ENCODE measurements at places on chromosomes 2 and 18.

DNA sequence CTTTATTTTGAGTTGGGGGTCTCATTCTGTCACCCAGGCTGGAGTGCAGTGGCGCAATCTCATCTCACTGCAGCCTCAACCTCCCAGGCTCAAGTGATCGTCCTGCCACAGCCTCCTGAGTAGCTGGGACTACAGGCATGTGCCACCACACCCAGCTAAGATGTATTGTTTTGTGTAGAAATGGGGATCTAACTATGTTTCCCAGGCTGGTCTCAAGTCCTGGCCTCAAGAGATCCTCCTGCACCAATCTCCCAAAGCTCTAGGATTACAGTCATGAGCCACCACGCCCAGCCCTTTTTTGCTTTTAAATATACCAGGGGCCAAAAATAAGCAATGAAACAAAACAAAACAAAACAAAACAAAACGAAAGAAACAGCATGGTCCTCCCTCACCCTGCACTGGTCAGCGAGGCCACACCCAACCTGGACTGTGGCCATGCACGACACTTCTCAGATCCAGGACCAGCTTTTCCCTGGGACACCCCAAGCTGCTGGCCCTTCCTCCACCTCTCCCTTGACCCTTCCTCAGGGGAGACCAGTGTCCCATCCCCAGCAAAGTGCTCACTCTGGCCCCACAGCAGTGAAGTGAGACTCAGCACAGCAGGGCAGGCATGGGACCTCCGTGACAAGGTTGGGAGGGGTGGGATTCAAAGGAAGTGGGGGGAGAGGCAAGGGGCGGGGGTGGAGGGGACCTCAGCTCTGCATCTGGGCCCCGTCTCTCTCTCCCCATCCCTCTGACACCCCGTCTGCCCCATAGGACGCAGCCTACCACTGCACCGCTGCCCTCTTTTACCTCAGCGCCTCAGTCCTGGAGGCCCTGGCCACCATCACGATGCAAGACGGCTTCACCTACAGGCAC, 23.5 kb downstream of the MAL start:
- no peak for DNase-seq
- H3K4me1 ChIP-seq, result no peaks in the 10 kb centered on the region
- H3K36me3 ChIP-seq, result no peaks in the 10 kb centered on the region
- H3K4me3 ChIP-seq, result no peak overlapping the region

- no peak overlapping the region for H3K27ac ChIP-seq
- H3K36me3 ChIP-seq, result no peaks in the 10 kb centered on the region
- no peaks in the 10 kb centered on the region for H3K27me3 ChIP-seq
- DNase-seq, result no peak
- no peak overlapping the region for H3K4me3 ChIP-seq
Measured at GRCh38 chr2:8159966-8160603, 521.8 kb upstream of the ID2 start.

- no peaks in the 10 kb centered on the region for H3K27me3 ChIP-seq
- DNase-seq, result no peak
- no peaks in the 10 kb centered on the region for H3K36me3 ChIP-seq
- no peaks in the 10 kb centered on the region for H3K4me1 ChIP-seq
Measured at GRCh38 chr2:105588581-105588980, 156.1 kb upstream of the NCK2 start.

DNA sequence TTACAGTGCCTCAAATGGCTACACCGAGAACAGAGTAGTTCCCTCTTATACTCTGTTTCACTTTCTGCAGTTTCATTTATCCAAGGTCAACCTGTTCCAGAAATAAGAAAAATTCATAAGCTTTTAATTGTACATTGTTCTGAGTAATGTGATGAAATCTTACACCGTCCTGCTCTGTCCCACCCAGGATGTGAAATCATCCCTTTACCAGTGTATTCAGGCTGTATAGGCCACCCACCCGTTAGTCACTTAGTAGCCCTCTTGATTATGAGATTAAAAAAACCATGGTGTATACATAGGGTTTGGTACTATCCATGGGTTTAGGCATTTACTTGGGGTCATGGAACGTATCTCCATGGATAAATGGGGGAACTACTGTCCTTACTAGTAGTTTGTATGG, 29.8 kb downstream of the STARD6 start:
- H3K27me3 ChIP-seq, result no peaks in the 10 kb centered on the region
- H3K27ac ChIP-seq, result no peak overlapping the region
- no peaks in the 10 kb centered on the region for H3K4me1 ChIP-seq
- no peak for DNase-seq

GRCh38 chr2:201450954-201451291, 335 bp downstream of the TRAK2 start:
- H3K36me3 ChIP-seq, result no peaks in the 10 kb centered on the region
- H3K27ac ChIP-seq, result peak overlapping the region; percentile 79
- DNase-seq, result no peak

DNA sequence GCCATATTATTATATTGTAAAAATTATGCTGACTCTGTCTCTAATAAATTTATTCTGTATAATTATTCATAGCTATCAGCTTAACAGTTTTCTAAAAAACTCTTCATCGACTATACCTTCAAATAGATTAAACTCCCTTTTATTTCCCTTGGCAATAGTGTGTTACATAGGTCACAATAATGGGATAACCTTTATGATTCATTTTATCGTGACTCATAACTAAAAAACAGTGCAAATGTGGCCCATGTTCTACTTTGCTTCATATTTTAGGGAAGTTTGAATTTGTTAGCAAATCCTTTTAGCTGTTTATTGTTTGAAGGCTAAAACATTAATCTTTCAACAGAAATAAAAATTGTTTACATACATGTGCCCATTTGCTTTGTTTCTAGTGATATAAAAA, 783.2 kb upstream of the CDH2 start:
- H3K36me3 ChIP-seq, result no peaks in the 10 kb centered on the region
- H3K4me3 ChIP-seq, result no peak overlapping the region
- H3K27me3 ChIP-seq, result no peaks in the 10 kb centered on the region
- H3K4me1 ChIP-seq, result no peaks in the 10 kb centered on the region
- DNase-seq, result no peak

- H3K4me3 ChIP-seq, result no peak overlapping the region
- peak overlapping the region; percentile 69 for H3K27ac ChIP-seq
- H3K4me1 ChIP-seq, result peaks cover 5% of the 10 kb centered on the region
- DNase-seq, result no peak
Measured at GRCh38 chr18:74242438-74243096, 49.2 kb downstream of the CYB5A start.

GRCh38 chr2:48601349-48601748, 16.3 kb upstream of the GTF2A1L start:
- no peak for DNase-seq
- H3K4me3 ChIP-seq, result no peak overlapping the region
- no peak overlapping the region for H3K27ac ChIP-seq

DNA sequence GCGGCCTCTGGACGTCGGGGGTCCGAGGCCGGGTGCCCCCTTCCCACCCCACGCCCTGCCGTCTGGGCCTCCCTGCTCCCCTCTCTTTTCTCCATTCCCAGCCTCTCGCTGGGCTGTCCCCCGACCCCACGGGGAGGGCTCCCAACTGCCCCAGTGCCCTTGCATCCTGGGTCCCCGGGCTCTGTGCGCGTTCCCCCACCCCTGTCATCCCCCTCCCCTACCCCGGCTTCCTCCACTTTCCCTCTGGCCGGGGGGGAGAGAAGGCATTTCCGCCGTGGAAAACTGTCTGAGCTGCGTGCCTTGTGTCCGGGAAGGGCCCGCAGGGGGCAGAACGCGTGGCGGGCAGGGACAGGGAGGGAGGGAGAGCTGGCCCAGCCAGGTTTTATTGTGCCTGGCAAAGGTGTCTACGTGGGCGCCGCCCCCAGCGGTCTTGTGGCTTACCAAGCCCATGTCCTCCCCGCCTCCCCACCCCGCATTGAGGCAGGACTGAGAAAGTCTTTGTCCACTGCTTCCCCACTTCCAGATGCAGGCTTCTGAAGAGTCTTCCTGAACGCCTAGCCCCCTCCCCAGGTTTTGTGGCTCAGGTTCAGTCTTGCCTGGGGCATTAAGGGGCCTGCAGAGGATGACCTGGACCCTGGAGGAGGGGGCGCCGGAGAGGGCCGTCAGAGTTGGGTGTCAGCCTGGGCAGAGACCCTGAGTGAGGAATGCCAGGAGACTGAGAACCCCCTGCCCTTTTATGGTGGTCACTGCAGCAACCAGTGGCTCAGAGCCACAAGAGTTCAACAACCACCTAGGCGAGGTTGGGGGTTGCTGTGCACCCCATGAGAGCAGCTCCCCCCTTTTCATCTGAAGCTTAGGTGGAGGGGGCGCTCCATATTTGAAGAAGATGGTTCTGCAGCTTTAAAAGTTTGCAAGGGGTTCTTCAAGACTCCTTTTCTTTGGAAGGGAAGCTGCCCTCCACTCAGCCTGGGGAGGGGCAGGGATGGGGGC, 1.3 kb downstream of the ITM2C start:
- peak; percentile 66 for DNase-seq
- no peaks in the 10 kb centered on the region for H3K27me3 ChIP-seq
- H3K4me3 ChIP-seq, result no peak overlapping the region
- H3K36me3 ChIP-seq, result no peaks in the 10 kb centered on the region
- no peak overlapping the region for H3K27ac ChIP-seq

DNA sequence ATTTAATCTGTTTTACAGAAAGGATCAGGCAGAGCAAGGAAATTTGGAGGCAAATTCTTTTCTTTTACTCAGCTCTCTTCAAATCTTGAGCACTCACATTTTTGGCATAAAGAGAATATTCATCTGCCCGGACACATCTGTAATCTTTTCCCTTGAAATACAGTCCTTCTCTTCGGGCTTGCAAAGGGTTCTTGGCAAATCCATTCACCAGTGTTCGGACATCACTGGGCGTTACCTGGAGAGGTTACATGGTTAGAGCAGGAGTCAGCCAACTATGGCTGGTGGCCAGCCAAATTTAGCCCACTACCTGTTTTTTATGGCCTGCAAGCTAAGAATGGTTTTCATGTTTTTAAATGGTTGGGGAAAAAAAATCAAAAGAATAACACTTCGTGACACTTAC, 2.1 kb downstream of the PFN4 start:
- H3K4me3 ChIP-seq, result no peak overlapping the region
- no peaks in the 10 kb centered on the region for H3K36me3 ChIP-seq
- H3K27me3 ChIP-seq, result no peaks in the 10 kb centered on the region

DNA sequence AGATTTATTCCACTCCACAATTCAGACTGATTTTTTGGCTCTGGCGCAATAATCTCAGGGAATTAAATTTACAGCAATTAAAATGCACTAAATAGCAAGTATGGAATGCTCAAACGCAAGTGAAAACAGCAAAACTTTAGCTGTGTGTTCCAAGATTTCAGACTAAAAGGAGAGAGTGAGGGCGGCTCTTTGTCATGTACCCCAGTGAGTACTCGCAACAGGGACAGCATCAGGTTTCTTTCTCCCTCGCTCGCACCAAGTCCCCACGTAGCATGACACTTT, 1.1 kb downstream of the ROCK2 start:
- H3K4me3 ChIP-seq, result peak overlapping the region; percentile 96
- DNase-seq, result no peak
- no peaks in the 10 kb centered on the region for H3K27me3 ChIP-seq
- peak overlapping the region; percentile 96 for H3K27ac ChIP-seq
- H3K36me3 ChIP-seq, result no peaks in the 10 kb centered on the region

DNA sequence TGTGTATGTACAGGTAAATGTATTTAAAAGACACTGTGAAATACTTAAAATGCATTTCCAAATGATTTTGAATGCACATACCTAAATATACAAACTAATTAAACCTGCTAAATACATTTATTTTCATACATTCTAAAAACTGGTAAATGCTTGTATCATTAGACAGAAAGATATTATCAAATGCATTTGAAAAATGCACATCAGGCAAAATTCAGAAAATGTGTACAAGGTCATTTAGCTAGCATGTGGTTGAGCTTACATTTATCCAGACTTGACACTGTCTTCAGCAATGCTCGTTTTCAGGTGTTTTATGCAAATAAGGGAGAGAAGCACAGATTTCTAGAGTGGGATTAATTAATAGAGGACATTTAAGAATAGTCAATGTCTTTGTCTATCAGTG, 374.2 kb downstream of the SUCLG1 start:
- no peak overlapping the region for H3K4me3 ChIP-seq
- no peak overlapping the region for H3K27ac ChIP-seq
- H3K36me3 ChIP-seq, result no peaks in the 10 kb centered on the region
- H3K4me1 ChIP-seq, result no peaks in the 10 kb centered on the region

DNA sequence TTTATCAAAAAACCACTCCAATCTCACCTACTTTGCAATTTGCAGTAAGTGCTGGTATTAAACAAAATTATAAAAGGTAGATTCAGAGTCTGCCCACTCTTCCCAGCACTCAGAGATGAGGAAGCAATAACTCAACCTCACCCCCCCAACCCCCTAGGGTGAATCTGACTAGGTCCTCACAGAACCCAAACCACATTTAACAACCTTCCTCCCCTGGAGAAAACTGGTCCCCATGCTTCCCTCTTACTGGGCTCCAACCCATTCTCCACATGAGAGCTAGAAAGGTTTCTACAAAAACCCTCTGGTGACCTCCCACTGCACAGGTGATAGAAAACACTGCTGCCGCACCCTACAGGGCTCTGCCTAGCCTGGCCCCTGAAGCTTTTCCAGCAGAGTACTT, 40.5 kb upstream of the BMP10 start:
- H3K4me1 ChIP-seq, result peaks cover 6% of the 10 kb centered on the region
- DNase-seq, result no peak
- no peak overlapping the region for H3K27ac ChIP-seq
- no peaks in the 10 kb centered on the region for H3K27me3 ChIP-seq
- H3K4me3 ChIP-seq, result no peak overlapping the region

GRCh38 chr2:131048641-131049040, 44.6 kb downstream of the FAM168B start:
- H3K27me3 ChIP-seq, result no peaks in the 10 kb centered on the region
- H3K27ac ChIP-seq, result no peak overlapping the region
- peaks cover 52% of the 10 kb centered on the region for H3K36me3 ChIP-seq

DNA sequence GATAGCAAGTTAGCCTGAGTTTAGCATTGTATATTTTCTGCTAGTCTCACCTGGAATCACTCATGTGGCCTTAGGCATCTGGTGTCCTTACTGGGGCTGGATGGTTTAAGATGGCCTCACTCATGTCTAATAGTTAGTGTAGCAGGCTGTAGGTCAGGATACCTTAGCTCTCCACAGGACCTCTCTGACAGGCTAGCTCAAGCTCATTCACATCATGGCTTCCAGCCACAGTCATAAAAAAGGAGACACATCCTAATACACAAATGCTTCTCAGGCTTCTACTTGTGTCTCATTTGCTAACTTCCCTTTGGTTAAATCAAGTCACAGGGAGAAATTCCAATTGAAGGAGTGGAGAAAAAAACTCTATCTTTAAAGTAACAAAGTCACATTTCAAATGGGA, 47.7 kb downstream of the MYO1B start:
- H3K4me3 ChIP-seq, result no peak overlapping the region
- no peak for DNase-seq
- H3K27ac ChIP-seq, result no peak overlapping the region
- H3K4me1 ChIP-seq, result peaks cover 6% of the 10 kb centered on the region
- no peaks in the 10 kb centered on the region for H3K27me3 ChIP-seq
